ENCODE measurements at places on chromosomes 16 and 17.

GRCh38 chr17:77501751-77502625 is 361.2 kb downstream of the SEC14L1 start:
- DNase-seq, result no peak

GRCh38 chr17:29331075-29331707 is 37.2 kb upstream of the NUFIP2 start:
- DNase-seq, result no peak

- no peak for DNase-seq
Measured at GRCh38 chr16:78566397-78567073, 467.1 kb downstream of the WWOX start.

- DNase-seq, result no peak
Measured at GRCh38 chr16:2428051-2428783, 1.0 kb upstream of the CCNF start.

- peak; percentile 99 for DNase-seq
Measured at GRCh38 chr16:22297114-22297870, at the start of gene POLR3E. Gene POLR3E, plus strand, starts transcription at chr16:22297409. Its CDS starts 5,560 bp downstream, at chr16:22302969.

- no peak for DNase-seq
Measured at GRCh38 chr17:77899498-77899897, 59.0 kb upstream of the TNRC6C start.

- DNase-seq, result no peak
Measured at GRCh38 chr17:66939461-66940114, 24.9 kb upstream of the CACNG4 start.

GRCh38 chr16:81445143-81445961 is 744 bp downstream of the CMIP start:
- DNase-seq, result peak; percentile 65

GRCh38 chr17:20281860-20282259 is 185.5 kb downstream of the LGALS9B start:
- no peak for DNase-seq

GRCh38 chr17:16398270-16399267 is 16.8 kb upstream of the TRPV2 start:
- no peak for DNase-seq

- DNase-seq, result no peak
Measured at GRCh38 chr17:68892193-68892592, 63.0 kb downstream of the ABCA8 start.

DNA sequence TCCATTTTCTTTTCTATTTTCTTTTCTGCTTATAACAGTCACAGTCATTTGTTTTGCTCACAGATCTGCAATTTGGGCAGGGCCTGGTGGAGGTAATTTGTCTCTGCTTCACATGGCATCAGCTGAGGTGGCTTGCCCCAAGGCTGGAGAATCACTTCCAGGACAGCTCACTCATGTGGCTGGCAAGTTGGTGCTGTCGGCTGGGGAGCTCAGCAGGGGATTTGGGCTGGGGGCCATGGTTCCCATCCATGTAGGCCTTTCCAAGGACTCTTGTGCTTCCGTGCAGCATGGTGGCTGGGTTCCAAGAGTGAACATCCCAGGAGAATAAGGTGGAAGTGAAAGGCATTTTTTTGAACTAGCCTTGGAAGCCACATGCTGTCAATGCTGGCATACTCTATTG is 85.7 kb downstream of the MGAT5B start:
- no peak for DNase-seq

GRCh38 chr17:43449470-43450248 is 34.1 kb upstream of the DHX8 start:
- DNase-seq, result no peak

DNA sequence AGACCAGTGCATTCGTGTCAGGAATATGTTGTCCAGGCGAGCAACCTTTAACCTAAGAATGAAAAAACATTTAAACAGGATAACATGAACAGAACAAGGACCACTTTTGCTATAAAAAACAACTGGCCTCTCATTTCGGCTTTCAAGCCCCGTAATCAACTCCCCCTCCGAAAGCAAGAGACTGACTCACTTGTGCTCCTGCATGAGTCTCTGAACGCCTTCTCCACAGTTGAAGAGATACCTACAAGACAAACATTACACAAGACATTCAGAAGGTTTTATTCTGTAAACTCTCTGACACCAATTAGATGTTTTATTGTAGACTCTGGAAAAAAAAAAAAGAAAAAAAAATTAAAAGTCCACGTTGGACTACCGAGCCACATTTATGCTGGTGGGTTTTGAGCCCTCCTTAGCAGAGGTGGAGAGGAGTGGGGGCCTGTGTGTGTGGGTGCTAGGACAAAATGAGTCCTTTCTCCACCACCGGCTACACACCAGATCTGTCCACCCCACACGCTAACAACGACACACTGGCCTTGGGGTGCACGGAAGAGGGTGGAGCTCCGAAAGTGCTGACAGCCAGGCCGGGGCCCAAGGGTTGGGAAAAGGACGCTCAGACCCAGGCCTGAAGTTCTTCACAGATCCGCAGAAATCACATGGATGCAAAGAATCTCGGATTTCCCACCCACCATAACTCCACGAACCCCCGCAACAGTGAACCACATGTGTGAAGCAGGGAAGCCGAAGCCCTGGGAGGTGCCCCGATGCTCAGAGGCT is 759 bp downstream of the ELAC2 start:
- DNase-seq, result no peak

DNA sequence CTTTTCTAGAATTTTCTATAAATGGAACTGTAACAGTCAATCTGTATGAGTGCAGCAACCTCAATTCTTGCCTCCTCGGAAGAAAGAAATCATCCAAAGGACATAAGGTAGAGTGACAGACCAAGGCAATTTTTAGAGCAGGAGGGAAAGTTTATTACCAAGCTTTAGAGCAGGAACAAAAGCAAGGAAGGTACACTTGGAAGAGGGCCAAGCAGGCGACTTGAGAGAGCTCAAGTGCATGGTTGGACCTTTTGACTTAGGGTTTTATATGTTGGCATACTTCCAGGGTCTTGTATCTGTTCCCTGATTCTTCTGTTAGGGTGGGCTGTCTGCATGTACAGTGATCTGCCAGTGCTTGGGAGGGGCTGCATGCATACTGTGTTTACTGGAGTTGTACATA is 50.3 kb downstream of the SCNN1G start:
- DNase-seq, result no peak

DNA sequence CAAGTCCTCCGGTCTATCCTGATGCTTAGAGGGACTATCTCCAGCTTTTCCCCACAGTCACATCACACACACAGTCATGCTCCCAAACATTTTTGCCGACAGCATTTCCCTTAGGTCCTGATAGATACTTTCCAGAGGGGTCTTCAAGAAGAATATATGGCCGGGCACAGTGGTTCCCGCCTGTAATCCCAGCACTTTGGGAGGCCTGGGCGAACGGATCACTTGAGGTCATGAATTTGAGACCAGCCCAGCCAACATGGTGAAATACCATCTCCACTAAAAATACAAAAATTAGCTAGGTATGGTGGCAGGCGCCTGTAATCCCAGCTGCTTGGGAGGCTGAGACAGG is 4.3 kb upstream of the GIP start:
- DNase-seq, result no peak
